NCI-H2227 treated with DMSO at 0.1 percent for 48 hours (cell line): ENCODE measurements at places on chromosomes 13 and 19.

- DNase-seq = no peak
These were observed 16.5 kb downstream of the LRCH1 start for GRCh38 chr13:46569456-46569855.

DNA sequence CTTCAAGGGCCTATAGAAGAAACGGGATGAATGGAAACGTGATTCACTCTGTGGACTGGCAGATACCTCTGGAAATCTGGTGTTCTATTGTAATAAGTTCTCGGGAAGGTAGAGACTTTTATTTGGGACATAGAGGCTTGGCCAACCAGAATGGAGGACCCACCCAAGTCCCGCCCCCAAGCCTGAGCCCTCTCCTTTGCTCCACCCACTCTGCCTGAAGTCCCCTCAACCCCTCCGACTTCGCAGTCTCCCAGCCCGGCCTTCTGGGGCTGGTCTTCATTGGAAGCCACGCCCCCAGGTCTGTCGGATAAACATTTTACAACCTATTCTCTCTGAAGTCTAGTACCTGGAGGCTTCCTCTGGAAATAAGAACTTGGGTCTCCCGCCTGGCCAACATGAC, 16.9 kb downstream of the FBXL12 start:
- DNase-seq = no peak

- DNase-seq = no peak
These were observed 2.6 kb downstream of the VSIG10L start for GRCh38 chr19:51339313-51339686.

DNA sequence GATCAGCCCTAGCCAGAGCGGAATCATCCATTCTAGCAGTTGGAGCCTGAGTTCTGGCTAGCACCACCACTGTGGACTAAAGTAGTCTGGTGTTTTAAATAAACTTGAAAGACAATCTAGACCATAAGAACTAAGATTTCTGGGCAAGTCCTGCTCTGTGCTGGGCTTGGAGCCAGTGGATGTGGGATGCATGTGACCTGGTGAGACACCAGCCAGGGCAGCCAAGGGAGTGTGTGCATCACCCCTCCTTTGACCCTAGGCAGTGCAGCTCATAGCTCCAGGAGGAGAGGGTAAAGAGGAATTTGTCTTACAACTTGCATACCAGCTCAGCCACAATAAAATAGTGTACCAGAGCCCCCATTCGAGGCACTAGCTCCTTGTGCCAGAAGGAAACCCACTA, 21.0 kb downstream of the ITGBL1 start:
- DNase-seq = no peak

DNA sequence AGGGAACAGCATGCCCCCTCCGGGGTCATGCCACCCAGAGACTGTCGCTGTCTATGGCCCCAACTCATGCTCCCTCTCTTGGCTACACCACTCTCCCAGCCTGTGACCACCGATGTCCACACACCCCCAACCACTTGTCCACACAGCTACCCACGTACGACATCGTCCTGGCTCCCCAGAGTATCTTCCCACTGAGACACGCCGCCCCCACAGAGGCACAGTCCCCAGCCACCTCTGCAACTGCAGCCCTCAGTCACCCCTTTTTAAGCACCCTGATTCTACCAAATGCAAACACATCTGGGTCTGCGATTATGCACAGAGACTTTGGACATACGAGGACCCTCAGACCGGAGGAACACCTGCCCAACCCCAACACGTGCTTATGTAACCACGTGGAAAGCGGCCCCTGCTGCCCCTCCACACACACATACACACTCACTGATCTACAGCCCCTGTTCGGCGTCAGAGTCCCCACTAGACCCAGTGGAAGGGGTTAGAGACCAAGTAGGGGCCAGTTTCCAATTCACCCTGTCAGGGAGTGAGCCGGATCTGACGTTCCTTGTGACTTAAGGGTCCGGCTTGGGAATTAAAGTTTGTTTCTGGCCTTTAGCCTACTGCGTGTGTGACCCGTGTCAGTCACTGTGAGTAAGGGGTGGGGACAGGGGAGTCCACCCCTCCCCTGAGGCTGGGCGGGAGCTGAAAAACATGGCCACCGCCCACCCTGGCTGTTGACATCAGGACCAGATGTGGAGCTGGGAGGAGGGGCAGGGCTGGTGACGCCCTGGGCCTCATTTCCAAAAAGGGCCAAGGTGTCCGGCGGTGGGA, 11.9 kb upstream of the AXL start:
- DNase-seq = no peak

GRCh38 chr13:79503473-79504017, 22.6 kb downstream of the NDFIP2 start:
- DNase-seq = no peak

GRCh38 chr13:95360464-95361097, 59.3 kb upstream of the ABCC4 start:
- DNase-seq = no peak

DNA sequence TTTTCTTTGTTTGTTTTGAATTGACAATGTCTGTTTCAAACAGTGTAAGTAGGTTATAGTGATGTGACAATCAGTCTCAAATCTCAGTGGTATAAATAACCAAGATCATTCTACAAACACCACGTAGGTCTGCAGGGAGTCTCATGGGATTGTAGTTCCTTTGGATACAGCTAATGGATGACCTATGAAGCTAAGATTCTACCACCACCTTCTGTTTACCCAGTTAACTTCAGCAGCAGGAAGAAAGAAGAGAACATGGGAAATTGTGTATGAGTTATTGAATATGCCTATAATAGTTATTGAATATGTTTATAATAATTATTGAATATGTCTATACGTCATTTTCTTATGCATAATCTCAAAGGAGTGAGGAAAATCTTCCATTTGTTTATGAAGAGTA, 63.9 kb upstream of the SLITRK5 start:
- no peak for DNase-seq

- DNase-seq = no peak
These were observed 41.3 kb upstream of the SLC7A9 start for GRCh38 chr19:32910874-32911273.

DNA sequence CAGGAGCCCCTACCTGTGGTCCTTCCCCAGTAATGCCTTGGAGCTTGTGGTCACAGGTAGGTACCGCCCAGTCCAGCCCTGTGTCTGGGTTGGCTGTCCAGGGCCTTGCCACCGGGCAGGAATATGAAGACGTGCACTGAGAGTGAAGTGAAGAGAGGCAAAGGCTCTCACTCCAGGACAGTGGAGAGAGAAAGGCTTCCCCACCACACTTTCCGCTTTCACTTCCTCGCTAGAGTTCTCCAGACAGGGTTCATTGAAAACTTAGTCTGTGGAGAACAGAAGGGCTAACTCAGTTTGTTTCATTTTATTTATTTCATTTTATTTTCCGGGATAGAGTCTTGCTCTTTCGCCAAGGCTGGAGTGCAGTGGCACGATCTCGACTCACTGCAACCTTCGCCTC, 14.2 kb downstream of the FCAR start:
- no peak for DNase-seq

GRCh38 chr13:53136554-53137215, 108.1 kb downstream of the OLFM4 start:
- no peak for DNase-seq
